ENCODE measurements at places on chromosomes 7 and 10.

DNA sequence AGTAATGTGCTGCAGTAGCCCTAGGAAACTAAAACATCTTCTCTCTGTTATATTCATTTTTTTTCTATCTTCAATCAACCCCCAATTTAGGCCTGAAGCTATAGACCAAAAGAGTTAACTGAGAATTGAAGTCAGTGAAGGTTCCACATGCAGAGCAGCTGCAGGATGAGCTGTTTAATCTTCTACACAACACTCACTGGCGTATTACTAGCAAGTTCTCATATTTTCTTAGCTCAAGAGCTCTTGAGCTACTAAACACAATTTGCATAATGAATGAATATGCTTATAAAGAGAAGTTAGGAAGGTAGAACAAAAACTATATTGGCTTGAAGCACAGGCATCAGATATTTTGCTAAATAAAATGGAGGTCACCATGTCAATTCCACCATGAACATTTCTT is 41.2 kb upstream of the GPR22 start:
- DNase-seq = no peak

- no peak for DNase-seq
Observed at GRCh38 chr10:29517352-29517923, 117.3 kb downstream of the SVIL start.

- no peak for DNase-seq
Observed at GRCh38 chr10:98429320-98430072, 14.5 kb upstream of the PYROXD2 start.

DNA sequence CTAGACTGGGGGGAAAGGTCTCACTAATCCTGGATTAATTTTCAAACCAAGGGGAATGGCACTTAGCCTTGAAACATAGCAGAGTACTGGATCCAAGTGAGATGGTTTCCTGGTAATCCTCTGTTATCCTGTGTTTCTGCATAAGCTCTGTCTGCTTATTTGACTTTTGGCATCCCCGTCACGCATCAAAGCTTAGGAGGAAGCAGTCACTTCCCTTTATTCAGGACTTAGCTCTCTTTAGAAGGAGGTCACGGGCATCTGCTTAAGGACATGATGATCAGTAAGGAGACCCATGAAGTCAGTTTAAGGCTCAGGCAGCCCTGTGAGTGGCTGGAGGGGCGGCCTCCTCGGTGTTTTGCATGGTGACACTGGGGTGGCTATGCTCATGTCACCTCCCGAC is 30.0 kb downstream of the TSPAN15 start:
- DNase-seq = no peak

GRCh38 chr10:126013489-126014281 is 117.3 kb downstream of the FANK1 start:
- DNase-seq = no peak

- DNase-seq = no peak
Observed at GRCh38 chr7:158885624-158886023, 29.3 kb downstream of the DYNC2I1 start.

GRCh38 chr10:70458329-70459060 is 17.0 kb upstream of the NODAL start:
- DNase-seq = no peak

- no peak for DNase-seq
Observed at GRCh38 chr10:8600192-8600591, 545.7 kb downstream of the GATA3 start.

GRCh38 chr7:36208426-36208825 is 55.4 kb downstream of the EEPD1 start:
- no peak for DNase-seq

DNA sequence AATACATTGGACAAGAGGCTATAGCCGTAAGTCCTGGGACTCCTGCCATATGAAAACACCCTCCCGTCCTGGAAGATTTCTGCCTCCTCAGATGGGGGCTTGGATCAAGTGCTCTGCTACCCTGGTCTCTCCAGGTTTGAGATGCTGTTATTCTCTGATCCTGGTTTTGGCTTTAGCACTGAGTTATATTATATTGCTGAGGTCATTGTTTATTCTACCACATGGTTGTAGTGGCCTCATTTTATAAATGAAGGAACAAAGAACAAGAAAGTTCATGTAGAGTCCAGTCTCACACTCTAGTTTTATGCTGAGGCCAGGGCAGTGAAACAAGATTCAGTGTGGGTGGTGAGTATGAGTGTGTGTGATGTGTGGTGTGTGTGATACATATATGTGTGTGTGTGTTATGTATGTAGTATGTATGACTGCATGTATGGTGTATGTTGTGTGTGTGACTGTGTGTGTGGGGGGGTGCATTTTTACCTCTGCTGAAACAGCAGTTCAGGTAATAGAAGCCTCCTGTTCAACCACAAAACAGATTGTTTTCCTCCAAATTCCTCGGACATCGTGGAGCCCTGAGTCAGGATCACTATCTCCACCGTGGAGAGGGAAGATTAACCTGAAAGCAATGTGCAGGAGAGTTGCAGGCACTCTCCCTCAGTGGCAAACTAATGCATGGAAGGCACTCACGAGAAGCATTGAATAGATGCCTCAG is 80.7 kb downstream of the C7orf25 start:
- DNase-seq = no peak

GRCh38 chr10:74677951-74678350 is 148.4 kb upstream of the KAT6B start:
- DNase-seq = no peak

GRCh38 chr7:141431140-141431479 is 120.1 kb upstream of the AGK start:
- no peak for DNase-seq

DNA sequence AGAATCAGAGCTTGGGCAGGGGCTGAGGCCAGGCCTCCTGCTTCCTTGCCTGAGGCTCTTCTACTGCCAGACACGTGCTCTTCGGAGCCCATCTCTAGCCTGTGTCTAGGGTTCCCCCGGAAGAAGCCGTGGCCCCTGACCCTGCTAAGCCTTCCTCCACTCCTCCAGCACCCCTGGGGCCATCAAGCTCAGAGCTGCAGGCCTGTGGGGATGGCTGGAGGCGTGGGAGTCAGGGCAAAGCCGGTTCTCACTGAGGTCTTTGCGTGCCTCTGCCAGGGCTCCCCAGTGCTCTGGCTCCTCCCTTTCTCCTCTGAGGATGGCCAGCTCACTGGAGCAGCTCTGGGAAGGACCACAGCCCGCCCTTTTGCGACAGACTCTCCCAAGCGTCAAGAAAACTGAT is 34.4 kb downstream of the GHRHR start:
- no peak for DNase-seq

DNA sequence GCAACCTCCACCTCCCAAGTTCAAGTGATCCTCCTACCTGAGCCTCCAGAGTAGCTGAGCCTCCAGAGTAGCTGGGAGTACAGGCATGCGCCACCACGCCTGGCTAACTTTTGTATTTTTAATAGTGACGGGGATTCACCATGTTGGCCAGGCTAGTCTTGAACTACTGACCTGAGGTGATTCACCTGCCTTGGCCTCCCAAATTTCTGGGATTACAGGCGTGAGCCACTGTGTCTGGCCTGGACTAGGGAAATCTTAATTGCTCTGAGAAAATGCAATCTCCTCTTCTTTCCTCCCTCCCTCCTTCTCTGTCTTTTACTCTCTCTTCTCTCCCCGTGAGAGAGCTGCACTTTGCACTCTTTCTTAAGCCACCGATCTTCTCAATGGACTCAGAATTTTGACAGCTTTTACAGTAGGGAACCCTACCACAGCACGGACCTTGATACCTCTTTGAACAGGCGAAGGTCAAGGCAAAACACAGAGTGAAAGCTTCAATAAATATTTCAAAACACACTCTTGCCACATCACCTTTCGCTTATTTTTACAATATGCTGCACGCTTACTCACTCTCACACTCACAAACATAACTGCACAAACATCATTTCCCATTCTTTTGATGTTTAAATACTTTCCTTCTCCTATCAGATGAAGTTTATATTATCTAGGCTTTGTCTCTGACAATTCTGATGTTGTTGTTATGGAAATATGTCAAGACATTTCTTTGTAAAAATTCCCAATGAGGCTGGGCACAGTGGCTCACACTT is 173.4 kb upstream of the NRP1 start:
- no peak for DNase-seq

DNA sequence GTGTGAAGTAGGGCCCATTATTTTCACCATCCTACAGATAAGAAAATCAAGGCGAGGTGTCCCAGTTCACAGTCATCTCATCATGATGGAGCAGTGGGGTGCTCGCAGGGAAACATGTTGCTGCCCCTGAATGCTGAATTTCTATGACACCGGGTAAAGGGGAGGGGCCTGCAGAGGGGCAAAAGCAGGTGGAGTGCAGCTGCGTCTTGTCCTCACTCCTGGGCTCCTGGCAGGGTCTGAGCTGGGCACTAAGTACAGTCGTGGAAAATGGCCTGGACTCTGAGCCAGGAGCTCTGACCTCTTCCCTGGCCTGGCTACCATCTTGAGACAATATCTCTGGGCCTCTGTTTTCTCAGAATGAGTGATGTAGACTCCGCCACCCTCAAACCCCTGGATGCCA is 253.1 kb upstream of the PITRM1 start:
- DNase-seq = no peak

DNA sequence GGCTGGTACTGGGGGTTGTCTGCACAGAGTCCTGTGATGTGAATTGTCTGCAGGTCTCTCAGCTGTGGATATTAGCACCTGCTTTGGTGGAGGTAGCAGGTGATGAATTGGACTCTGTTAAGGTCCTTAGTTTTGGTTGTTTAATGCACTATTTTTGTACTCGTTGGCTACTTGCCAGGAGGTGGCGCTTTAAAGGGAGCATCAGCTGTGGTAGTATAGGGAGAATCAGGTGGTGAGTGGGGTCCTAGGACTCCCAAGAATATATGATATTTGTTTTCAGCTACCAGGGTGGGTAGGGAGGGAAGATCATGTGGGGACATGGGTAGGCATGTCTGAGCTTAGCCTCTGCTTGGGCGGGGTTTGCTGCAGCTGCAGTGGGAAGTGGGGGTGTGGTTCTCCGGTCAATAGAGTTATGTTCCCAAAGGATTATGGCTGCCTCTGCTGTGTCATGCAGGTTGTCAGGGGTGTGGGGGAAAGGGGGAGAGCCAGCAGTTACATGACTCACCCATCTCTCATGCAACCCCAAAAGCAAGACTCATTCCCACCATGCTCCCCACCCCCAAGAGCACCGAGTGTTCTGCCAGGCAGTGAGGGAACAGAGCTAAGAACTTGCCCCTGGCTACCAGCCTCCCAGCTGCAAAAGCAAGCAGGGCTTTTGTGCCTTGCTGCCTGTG is 53.7 kb upstream of the ZNF273 start:
- peak; percentile 25 for DNase-seq

- peak; percentile 46 for DNase-seq
Observed at GRCh38 chr10:80709866-80710265, 172.2 kb downstream of the SH2D4B start.

GRCh38 chr10:114520453-114520852 is 116.2 kb upstream of the AFAP1L2 start:
- DNase-seq = no peak

- DNase-seq = no peak
Observed at GRCh38 chr10:87716348-87716670, 56.6 kb downstream of the PAPSS2 start.

DNA sequence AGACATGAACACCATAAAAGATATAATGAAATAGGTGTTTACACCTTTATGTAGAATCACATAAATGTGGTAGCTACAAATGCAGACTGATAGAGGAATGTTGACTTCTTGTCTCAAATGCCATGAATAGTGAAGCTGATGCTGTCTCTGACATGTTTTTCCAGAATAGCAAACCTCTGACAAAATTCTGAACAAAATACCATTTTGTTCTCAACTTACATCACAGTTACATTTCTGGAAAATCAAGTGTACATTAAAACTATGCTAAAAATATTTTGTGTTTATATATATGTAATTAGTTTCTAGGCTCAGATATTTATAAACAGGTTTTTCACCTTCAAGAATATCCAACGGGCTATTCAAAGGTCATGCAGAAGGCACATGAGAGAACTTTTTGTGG is 16.8 kb upstream of the PTPN12 start:
- DNase-seq = no peak

GRCh38 chr10:49761789-49762565 is at the start of gene OGDHL:
Gene OGDHL (minus strand): TSS chr10:49762323. CDS start chr10:49758592, 3,731 bp downstream.
- peak; percentile 46 for DNase-seq

DNA sequence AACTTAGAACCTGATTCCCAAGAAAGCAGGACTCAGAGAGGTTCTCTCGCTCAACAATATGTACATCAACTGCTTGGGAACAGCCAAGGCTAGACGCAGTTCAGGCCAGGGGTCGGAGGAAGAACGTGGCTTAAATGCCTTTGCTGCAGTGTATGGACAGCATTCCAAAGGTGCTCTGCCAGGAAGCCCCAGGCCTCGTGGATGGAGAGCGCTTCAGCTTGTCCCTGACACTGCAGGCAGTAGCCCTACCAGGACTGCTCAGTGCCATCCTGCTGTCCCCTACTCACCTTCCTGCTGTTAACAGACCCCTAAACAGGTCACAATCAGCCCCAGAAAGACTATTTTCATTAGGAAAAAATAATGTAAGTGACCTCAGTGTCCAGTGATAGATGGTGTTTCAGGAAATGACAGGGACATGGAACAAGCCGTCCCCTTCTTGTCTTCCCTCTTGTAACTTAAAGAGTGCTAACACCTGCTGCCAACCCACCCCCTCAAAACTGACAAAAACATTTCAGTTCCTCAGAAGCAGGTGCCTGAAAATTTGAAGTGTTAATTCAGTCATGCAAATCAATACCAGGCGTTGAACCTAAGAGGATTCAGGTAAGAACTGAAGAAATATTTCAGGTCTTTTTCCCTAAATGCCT is 16.5 kb downstream of the CREB3L2 start:
- DNase-seq = no peak
